Hematopoietic multipotent progenitor cell treated with erythropoietin and hydrocortisone succinate and interleukin-3 and kit ligand, for 17 days (in vitro differentiated cells): ENCODE measurements at places on chromosomes 5 and 9.
A peak's percentile ranks its signal among the peaks of the same experiment; 100 is the strongest.

GRCh38 chr5:14107536-14107935 is 35.6 kb upstream of the TRIO start:
- no peak for DNase-seq

DNA sequence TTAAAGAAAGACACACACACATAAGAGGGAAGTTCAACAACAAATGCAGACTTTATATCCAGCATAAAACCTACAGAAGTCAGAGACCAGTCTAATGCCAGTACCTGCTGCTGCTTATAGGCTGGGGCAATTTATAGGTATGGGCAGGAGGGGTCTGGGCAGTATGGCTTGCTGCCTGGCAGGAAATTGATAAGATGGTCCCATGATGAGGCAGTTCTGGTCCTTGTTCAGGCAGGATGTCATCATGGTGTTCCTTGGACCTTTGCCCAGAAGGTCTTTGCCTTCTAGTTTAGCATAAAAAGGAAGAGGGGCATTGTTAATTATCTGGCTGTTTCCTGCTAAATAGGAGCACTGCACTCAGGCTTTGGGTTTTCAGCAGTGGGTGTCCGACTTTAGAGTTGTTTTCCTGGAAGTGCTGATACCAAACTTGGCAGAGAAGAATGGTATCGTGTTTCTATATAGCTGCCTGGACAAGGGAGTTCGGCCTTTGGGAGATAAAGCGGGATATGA is 10.4 kb upstream of the PDCD1LG2 start:
- DNase-seq: peak; percentile 50

- no peak for DNase-seq
Observed at GRCh38 chr5:5209089-5209488, 69.0 kb downstream of the ADAMTS16 start.

DNA sequence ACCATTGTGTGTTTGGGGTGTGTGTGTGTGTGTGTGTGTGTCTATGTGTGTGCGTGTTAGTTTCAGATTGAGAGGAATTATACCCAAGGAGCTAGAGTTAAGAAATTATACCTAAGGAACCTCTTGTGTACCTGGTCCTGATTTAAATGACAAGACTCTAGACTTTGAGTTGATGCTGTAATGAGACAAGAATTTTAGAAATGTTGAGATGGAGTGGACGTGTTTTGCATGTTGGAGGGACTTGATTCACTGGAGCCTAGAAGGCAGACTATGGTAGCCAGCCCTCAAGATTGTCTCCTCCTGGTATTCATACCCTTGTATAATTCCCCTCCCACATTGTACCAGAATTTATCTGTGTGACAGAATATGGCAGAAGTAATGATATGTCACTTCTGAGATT is 52.4 kb upstream of the HSPB3 start:
- no peak for DNase-seq

DNA sequence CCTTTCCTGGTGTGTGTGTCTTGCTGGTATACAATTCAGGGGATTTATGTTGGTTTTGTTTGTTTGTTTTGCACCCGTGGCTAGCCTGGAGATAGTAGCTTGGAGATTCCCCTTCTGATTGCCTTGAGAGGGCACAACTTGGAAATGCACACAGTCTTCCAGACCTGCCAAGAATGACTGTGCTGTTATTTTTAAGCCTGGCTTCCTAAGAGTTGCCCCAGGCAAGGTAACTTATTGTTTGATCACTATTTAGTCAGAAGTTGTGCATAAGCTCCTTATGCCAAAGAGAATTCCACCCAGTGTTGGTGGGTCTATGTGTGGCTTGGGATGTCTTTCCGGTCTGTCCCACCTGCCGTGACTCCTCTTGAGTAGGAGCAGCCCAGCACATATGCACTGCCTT is 421.9 kb upstream of the KCNN2 start:
- no peak for DNase-seq

DNA sequence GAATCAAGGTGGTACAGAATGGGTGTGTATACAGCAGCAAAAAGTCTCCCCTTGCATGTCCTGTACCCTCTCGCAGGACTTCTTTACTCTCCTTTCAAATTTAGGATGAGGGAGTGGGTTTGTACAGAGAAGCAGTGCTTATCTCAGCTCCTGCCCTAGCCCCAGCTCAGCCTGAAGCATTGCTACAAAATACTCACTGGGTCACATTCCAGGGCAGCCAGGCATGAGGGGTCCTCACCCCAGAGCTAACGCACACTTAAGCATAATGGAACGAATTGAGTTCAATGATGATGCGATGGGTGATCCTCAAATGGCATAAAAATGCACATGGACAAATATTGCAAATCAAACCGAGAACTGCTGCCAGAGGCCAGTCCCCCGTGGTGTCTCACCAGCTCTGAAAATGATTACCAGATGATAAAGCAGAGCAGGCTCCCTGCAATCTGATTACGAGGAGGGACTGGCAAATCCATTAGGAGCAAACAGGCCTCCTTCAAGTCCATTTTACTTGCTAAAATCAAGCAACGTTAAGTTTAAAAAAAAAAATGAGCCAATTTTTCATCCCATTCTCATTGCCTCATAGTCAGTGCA is 231.6 kb upstream of the TAS2R1 start:
- no peak for DNase-seq

- DNase-seq: no peak
Observed at GRCh38 chr9:7117676-7118561, 360.1 kb downstream of the KDM4C start.

DNA sequence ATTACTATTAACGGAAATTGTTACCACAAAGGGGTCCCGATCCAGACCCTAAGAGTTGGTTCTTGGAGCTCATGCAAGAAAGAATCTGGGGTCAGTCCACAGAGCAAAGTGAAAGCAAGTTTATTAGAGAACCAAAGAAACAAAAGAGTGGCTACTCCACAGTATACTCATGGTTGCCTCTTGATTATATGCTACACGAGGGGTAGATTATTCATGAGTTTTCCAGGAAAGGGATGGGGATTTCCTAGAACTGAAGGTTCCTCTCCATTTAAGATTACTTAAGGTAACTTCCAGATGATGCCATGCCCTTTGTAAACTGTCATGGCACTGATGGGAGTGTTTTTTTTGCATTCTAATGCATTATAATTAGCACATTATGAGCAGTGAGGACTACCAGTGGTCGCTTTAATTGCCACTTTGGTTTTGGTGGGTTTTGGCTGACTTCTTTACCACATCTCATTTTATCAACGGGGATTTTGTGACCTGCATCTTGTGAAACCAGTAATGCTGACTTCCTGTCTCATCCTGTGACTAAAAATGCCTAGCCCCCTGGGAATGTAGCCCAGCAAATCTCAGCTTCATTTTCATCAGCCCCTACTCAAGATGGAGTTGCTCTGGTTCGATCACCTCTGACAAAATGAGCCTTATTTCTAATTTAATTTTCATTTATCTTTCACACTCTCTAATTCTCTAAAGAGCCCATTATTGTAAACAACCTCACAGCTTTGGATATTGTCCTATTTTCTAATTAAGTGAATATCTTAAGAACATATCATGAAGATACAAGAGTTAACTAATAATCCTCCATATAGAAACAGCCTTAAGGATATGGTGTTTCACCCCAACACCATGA is 336.3 kb downstream of the RASEF start:
- DNase-seq: no peak

- DNase-seq: peak; percentile 75
Observed at GRCh38 chr5:62538017-62538942, 40.3 kb upstream of the LRRC70 start.

GRCh38 chr5:153404747-153405146 is 85.7 kb upstream of the GRIA1 start:
- DNase-seq: no peak

- no peak for DNase-seq
Observed at GRCh38 chr9:91864380-91864779, 85.6 kb downstream of the ROR2 start.

- no peak for DNase-seq
Observed at GRCh38 chr9:32866273-32866672, 82.9 kb downstream of the TMEM215 start.
